T-helper 2 cell (primary cell): ENCODE measurements at places on chromosomes 2 and 18.

DNA sequence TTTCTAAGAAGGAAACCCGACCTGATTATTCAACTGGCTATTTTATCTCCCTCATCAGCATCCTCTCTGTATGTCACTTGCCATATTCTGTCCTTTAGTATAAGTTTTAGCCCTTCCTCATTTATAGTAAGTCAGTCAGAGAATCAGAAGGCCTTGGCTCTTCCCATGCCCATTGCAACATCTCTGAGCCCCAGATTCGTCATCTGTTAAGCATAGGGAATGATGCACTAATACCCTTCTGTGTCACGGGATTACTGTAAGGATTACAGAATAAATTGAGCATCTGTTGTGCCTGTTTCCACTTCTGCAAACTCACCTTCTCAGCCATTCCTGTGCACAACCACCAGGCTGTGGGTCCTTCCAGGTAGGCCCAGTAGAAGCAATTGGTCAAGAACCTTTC lies 258.1 kb upstream of the RAB12 start:
- no peak for DNase-seq

DNA sequence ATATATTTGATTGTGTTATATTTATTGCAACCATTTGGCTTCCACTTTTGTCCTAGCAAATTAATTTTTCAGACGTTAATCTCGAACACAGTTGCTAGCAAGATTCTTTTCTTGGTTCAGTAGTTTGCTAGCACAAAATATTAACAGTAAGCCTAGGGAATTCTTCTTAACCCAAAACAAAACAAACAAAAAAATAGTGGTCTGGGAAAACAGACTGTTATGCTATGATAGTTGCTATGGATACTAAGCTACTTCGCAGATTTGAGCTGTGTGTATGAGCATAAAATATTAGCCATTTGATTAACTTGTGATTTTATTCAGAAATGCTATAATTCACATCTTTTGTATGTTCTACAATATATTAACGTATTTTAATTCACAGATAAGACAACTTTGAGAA lies 541.5 kb upstream of the NETO1 start:
- no peak for DNase-seq

GRCh38 chr2:71215447-71215846 lies 11.5 kb downstream of the PAIP2B start:
- no peak for DNase-seq

DNA sequence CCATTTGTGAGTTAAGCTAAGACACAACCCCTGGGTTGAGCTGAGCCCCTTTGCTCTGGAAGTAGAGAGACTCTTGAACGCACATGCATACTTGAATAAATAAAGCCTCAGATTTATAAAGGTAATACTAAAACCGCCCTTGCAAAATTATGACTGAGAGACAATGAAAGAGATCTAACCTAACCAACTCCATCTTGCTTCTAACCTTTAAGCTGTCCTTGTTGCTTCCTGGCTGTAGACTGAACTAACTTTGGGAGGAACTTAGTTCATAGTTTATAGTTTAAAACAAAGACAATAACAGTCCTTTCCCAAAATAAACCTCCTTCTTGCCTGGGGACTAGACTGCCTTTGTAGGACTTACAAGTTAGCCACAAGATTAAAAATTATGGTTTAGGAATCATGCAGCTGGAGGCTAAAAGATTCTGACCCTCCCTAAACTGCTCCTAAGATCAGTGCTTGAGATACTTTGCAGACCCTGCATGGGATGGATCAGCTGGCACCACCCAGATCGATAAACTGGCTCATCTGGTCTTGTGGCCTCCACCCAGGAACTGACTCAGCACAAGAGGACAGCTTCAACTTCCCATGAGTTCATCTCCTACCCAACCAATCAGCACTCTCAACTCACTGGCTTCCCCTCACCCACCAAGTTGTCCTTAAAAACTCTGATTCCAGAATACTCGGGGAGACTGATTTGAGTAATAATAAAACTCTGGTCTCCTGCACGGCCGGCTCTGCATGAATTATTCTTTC lies 240.2 kb upstream of the SLC14A2 start:
- no peak for DNase-seq

DNA sequence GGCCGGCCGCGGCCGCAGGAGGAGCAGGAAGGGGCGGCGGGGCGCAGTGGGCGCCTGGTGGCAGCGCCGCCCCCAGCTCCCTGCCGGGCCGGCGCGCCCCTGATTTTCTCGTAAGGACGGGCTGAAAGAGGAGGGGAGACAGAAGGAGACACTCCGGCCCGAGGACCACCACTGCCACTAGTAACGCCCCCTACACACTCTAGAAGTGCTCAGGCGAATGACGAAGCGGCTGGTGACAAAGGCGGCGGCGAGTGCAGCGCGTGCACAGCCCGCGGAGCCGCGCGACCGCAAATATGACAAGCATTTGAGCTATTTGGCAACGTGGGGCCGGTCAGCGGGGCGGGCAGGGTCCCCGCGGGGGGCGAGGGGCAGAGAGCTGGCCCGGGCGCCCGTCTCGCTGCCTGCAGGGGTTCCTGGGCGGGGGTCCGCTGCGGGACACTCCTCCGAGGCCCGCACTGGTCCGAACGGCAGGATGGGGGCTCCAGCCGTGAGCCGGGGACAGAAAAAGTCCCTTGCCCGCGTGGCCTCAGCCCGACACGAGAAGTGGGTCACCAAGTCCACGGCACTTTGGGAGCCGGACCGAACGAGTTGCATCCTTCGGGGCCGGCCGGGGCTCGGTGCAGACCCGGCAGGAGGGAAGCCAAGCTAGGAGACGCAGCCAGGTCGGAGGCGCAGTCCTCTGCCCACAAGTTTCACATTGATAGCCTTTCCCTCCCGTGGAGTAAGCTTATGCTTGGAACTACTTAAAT lies 524 bp upstream of the SERTAD2 start:
- DNase-seq = peak; percentile 57

DNA sequence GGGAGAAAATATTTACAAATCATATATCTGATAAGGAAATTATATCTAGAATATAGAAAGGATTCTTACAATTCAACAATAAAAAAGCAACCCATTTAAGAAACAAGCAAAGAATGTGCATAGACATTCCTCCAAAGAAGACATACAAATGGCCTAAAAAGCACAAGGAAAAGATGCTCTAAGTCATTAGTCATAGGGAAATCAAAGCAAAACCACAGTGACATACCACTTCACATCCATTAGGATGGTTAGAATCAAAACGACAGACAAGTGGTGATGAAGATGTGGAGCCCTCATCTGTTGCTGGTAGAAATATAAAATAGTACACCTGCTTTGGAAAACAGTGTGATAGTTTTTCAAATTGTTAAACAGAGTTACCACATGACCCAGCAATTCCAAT lies 48.2 kb downstream of the MAPRE2 start:
- no peak for DNase-seq

GRCh38 chr18:58088691-58089065 lies 44.7 kb downstream of the NEDD4L start:
- no peak for DNase-seq

- DNase-seq = no peak
These were observed 93.7 kb downstream of the COBLL1 start for GRCh38 chr2:164747783-164748433.

DNA sequence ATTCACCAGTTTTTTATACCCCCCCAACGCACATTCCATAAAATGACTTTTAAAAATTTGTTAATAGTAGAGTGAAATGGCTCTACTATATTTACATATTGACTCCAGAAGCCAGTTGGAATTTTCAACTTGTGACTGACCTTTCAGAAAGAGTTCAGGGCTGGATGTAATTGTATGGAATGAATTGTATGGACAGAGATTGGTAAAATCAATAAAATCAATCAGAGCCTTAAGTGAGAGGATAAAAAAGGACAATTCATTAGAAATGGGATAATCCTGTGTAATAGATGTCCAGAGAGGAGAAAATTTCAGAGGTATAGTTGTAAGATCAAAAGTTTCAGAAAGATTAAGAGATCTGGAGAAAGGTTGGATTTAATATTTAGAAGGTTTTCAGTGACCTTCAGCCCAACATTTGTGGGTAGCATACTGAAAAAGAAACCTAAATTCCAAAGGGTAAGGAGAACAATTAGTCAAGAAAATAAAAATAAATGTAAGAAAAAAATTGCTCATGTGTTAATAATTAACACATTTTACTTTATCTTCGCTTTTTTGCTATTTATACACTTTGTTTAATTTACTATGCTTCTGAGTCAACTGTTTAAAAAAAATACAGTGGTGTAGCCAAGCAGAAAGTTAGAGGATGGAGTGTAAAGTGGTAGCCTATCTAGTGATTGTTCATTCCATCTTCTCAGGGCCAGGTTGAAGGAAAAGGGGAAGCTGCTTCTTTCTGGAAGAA lies 385.4 kb upstream of the TMEFF2 start:
- DNase-seq = no peak

DNA sequence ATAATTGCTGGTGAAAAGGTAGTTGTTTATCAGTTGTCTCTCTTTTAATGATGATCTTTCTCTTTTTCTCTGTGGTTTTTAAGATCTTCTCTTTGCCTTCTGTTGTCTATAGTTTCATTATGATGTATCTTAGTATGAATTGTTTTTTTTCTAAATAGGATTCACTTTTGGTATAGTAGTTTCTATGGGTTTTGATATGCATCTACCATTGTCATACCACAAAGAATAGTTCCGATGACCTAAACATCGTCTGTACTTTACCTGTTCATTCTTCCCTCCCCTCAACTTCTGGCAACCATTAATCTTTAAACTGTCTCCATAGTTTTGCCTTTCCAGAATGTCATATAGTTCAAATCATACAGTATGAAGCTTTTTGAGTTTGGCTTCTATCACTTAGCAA lies 19.6 kb downstream of the RDH14 start:
- no peak for DNase-seq

DNA sequence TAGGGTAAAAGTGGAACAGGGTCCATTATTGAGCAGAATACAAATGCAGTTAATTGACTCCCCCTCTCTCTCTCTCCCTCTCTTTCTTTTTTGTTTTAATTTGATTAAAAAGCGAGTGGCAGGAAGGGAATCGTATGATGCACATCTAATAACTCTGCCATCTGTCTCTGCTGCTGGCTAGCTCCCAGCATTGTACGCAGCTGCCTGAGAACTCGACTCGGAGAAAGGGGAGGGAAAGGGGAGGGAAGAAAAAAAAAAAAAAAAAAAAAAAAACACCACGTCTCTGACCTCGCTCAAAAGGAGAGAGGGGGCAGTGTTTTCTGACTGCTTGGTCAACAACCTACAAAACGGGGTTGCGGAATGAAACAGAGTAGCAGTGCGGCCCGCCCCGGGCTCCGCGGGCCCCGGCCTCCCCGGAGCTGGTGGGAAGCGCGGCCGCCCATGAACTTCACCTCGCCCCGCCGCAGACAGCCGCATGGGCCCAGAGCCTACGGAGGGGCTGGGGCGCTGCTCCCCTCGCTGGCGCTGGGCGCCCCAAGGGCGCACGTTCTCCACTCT lies 265.7 kb downstream of the TCF4 start:
- peak; percentile 27 for DNase-seq

DNA sequence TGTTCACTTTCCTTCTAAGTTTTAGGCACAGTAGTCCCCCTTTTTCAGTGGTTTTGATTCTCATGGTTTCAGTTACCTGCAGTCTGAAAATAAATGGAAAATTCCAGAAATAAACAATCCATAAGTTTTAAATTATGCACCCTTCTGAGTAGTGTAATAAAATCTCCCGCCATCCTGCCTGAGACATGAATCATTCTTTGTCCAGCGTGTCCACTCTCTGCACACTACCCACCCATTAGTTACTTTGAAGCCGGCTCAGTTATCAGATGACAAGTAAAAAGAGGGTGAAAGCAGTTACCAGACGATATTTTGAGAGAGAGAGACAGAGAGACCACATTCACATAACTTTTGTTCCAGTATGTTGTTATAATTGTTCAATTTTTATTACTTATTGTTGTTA lies 400.5 kb downstream of the TMX3 start:
- DNase-seq = no peak

GRCh38 chr2:181363164-181363563 lies 94.0 kb upstream of the ITGA4 start:
- no peak for DNase-seq

- DNase-seq = no peak
These were observed 107.6 kb upstream of the FZD7 start for GRCh38 chr2:201926067-201926466.

DNA sequence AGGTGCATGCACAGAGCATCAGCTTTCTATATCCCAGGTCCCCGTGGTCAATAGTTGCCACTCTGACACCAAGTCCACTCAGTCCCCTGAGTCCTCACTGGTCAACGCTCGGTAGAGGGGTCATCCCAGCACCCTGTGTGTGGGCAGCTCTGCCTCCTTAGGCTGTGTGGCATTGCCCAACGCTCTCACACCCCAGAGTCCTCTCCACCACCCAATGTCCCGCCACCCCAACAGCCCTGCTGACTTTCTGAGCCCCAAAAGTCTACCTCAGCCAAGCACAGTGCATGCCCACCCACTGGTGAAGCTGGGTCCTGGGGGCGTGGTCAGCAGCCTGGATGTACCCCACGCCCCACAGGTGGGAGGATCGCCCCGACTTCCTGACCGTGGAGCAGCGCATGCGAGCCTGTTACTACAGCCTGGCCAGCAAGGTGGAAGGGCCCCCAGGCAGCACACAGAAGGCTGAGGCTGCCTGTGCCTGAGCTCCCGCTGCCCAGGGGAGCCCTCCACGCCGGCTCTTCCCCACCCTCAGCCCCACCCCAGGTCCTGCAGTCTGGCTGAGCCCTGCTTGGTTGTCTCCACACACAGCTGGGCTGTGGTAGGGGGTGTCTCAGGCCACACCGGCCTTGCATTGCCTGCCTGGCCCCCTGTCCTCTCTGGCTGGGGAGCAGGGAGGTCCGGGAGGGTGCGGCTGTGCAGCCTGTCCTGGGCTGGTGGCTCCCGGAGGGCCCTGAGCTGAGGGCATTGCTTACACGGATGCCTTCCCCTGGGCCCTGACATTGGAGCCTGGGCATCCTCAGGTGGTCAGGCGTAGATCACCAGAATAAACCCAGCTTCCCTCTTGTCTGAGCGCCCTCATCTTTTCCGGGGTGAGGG lies 25.9 kb downstream of the ZAP70 start:
- no peak for DNase-seq

DNA sequence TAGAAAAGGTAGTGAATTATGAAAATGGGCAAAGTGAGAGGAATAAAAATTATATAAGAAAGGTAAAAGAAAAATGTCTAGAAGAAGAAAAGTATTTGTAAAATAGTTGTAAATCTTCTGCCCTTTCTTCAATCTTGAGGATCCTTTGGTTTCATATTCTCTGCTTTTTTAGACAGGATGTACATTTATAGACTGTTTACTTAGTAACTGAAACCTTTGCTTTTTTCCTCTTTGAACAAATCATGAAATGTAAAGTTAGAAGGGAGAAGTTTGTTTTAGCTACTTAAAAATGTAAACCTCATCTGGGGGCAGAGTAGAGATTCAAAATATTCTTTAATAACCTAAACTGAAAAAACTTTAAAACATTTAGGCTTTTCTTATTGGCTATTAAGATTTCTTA lies 150.4 kb upstream of the ITGA4 start:
- no peak for DNase-seq

- DNase-seq = no peak
These were observed 285.4 kb downstream of the LPIN1 start for GRCh38 chr2:12031866-12032265.

DNA sequence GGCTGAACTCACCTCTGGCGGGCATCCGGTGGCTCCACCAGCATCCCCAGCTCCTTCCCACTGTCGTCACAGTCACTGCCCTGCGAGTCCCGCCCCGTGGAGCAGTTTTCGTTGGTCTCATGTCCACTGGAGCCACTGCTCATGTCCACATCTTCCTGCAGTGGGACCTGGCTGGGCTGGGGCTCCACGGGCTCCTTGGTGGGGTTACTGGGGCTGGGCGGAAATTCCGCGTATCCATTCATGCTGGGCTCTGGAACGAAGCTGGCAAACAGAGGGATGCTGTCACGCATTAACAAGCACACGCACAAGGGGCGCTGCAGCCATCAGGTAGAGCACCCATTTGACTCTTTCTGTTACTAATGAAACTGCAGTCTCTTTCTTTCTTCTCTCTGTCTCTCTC lies 10.7 kb downstream of the PER2 start:
- DNase-seq = no peak

GRCh38 chr18:27581296-27581904 lies 396.3 kb upstream of the CHST9 start:
- DNase-seq = no peak
